Stimulated activated CD4-positive, alpha-beta T cell treated with anti-CD3 and anti-CD28 coated beads, Interleukin-12 subunit alpha, Interleukin-12 subunit beta, amount 100 ng/mL, for 4 hours (primary cell): ENCODE measurements at places on chromosomes 2 and 18.

DNA sequence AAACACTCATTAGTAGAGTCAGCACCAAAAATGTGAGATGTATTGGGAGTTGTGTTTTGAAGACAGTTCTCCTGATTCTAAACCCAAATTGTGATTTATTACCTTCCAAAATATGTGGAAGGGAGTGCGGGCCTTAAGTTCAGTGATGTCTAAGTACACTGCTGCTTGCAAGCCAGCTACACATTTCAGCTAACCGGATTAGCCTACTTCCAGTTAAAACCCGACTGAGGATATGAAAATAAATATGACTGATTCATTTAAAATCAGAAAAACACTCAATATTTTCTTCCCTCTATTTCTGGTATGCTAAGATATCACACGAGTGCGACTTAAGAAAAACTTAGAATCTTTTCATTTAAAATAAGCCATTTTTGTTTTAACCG, 907 bp downstream of the FHL2 start:
- no peak for DNase-seq

DNA sequence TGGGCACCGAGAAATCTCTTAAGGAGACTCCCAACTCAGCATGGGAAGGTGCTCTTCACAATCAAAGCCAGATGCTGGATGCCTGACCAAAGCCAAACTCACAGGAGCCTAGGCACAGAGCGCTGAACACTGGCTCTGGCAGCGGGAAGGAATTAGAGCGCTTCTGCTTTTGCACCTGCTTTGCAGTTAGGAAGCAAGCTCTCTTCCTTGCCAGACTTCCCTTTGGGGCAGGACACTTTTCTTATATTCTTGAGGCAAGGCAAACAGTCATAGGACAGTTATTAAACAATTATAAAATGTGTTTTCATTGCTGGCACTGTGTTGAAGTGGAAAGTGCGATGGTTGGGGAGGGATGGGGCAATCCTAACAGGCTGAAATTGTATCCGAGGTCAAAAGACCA, 79.6 kb upstream of the DNMT3A start:
- no peak for DNase-seq

DNA sequence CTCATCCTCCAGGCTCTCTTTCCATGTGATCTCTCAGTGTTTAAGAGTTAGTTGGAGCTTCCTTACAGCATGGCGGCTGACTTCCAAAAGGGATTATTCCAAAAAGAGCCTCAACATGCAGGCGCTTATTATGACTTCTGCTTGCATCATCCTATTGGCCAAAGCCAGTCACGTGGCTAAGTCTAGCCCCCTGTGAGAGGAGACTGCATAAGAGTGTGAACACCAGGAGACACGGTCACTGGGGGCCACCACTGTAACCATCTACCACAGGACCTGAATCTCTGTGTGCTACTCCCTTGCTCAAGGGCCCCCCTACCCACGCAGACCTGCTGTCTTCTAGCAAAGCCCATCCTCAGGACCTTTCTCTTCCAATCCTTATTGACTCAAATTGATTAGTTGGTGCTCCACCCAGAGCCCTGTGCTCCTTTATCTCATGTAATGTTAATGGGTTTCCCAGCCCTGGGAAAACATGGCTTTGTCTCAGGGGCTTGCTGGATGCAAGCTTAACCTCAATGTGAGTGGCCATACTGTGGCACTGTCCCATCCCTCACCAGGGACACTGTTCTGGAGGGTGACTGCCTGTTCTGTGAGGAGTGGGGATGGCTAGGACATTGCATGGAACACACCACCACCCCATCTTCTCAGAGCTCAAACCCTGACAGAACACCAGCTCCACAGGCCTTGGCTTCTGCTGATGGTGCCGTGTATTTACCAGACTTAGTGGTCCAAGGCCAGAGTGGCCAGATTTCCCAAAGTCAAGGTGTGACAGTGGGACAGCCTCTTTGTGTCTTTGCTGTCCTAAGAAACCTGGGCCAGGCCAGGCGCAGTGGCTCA, 4.2 kb downstream of the IL1RN start:
- DNase-seq, result no peak

DNA sequence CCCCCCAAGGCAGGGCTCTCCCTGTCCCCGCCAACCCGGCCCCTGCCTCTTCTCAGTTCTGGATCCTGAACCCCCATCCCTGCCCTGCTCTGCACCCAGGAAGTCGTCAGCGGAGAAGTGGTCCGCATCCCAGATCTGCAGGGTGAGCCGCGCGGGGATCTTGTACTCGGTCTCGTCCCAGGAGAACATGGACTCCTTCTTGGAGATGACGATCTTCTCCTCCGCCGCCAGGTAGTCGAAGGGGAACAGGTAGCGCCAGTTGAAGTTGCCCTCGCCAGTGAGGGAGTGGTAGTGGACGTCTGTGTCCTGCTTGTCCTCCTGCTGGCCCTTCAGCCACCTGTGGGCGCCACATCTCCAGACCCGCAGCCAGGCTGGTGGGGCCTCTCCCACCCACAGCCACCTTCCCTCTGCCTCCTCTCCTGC, 16.3 kb downstream of the OTOF start:
- no peak for DNase-seq

GRCh38 chr2:27016801-27017325, 15.9 kb upstream of the TMEM214 start:
- DNase-seq, result peak; percentile 42

DNA sequence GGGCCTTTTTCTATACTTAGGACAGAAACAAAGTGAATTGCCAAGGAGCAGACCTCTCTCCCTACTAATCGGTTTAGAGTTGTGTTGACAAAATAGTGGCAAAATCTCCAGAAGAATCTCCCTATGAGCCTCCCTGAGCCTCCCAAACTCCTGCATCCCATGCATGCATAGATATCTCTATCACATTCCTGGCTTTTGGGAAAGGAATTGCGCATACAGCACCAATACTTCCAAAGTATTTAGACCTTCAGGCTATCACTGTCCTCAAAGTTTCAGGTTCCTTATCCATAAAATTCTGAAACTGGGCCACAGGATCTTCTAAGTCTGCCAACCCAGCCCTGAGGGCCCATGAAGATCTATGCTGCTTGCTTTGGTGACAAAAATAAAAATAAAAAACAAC, 152.1 kb downstream of the SLC8A1 start:
- DNase-seq, result no peak

DNA sequence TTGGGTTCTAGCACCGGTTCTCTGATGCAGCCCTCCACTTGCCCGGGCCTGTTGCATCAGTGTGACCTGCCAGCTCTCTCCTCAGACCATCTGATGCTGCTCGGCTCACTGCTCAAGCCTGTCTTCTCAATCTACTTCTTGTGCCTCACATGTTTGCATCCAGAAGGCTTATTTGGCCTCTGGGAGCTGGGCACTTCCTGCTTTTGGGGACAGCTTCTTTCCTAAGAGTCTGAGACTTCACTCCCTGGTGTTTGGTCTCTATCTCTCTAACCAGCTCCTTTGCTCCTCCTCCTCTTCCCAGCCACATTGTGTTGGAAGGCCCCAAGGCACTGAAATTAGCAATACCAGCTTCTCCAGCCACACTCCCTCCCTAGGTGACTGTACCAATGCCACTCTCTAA, 212.8 kb downstream of the CDCA7 start:
- DNase-seq, result no peak

- no peak for DNase-seq
These were observed 145.3 kb upstream of the CDH20 start for GRCh38 chr18:61187971-61188370.
